Glutamatergic neuron (in vitro differentiated cells): ENCODE measurements at places on chromosomes 7 and 10. TPM values are rescaled to one million over a fixed set of nuclear protein-coding genes. Genes with fewer than 3 reads are reported as not detected.

GRCh38 chr7:111006691-111007090 lies 84.2 kb upstream of the LRRN3 start:
- no peaks in the 10 kb centered on the region for H3K4me1 ChIP-seq
- H3K27ac ChIP-seq = no peak overlapping the region
- H3K27me3 ChIP-seq = no peaks in the 10 kb centered on the region
- H3K36me3 ChIP-seq = no peaks in the 10 kb centered on the region
- no peak for DNase-seq
- no peak overlapping the region for H3K4me3 ChIP-seq

DNA sequence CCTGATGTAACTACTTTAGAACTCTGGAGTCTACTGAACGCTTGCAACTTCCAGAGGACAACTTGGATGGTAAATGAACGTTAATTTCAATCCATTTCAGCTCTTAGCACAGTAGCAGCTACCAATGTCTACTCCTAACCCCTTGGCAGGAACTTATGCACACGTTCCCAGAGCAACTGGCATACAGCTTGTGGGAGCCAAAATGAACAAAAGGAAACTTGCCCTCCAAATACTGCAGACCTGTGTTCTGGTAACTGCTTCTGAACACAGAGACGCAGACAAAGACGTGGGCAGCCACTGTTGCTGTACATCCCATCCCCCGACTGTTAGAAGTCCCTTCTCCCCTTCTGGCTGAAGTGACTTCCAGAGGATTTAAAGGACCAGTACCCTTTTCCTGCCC lies 61.3 kb downstream of the XPNPEP1 start:
- DNase-seq = no peak
- no peak overlapping the region for H3K27ac ChIP-seq

DNA sequence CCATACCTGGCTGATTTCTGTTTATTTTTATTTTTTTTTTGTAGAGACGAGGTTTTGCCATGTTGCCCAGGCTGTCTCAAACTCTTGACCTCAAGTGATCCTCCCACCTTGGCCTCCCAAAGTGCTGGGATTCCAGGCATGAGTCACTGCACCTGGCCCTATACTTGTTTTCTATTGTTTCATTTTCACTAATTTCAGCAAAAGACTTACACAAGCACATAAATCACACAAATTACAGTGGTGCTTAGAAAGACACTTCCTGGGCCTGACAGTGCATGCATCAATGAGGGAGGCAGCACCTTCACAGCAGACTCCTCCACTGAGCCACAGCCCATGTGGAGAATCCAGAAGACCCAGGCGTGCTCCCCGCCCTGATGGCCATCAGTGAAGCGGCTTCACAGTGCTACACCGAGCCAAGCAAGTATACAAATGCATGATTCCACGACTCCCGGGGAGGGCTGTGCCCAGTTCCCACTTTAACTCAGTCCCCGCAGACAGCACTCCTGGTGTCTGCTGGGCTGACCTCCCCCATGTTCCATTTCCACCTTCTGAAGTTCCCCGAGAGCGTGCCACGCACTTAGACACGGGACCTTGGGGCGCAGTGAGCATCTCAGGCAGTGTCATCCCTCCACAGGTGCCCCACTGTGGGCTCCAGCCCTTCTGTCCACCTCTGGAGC lies 20.6 kb downstream of the PITRM1 start:
- H3K27ac ChIP-seq = no peak overlapping the region
- H3K4me3 ChIP-seq = no peak overlapping the region
- no peak for DNase-seq
- no peaks in the 10 kb centered on the region for H3K36me3 ChIP-seq
- H3K4me1 ChIP-seq = no peaks in the 10 kb centered on the region

DNA sequence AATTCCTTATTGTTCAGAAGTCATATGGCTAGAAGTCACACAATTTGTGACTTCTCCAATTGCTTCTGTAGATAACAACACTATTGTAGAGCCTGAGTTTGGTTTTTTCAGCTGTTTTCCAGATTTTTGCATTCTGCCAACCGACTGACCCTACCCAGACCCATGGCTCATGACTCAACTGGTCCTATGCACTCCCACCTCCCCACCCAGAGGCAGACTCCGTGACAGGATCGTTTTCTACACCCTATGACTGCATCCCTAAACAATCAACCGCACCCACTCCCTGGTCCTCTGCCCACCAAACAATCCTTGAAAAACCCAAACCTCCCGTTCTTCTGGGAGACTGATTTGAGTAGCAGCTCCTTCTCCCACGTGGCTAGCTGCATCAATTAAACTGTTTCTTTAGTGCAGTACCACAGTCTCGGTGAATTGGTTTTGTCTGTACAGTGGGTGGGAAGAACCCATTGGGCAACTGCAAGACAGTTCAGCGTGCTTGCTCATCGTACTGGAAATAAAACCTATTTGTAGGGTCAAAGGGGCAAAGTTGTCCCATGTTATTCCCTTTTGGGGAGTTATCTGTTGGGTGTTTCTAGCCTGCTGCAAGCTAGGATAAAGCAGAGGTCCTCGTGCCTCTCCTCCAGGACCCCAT lies 150.3 kb upstream of the FAM20C start:
- H3K4me3 ChIP-seq = no peak overlapping the region
- H3K27ac ChIP-seq = no peak overlapping the region
- no peak for DNase-seq
- no peaks in the 10 kb centered on the region for H3K36me3 ChIP-seq

DNA sequence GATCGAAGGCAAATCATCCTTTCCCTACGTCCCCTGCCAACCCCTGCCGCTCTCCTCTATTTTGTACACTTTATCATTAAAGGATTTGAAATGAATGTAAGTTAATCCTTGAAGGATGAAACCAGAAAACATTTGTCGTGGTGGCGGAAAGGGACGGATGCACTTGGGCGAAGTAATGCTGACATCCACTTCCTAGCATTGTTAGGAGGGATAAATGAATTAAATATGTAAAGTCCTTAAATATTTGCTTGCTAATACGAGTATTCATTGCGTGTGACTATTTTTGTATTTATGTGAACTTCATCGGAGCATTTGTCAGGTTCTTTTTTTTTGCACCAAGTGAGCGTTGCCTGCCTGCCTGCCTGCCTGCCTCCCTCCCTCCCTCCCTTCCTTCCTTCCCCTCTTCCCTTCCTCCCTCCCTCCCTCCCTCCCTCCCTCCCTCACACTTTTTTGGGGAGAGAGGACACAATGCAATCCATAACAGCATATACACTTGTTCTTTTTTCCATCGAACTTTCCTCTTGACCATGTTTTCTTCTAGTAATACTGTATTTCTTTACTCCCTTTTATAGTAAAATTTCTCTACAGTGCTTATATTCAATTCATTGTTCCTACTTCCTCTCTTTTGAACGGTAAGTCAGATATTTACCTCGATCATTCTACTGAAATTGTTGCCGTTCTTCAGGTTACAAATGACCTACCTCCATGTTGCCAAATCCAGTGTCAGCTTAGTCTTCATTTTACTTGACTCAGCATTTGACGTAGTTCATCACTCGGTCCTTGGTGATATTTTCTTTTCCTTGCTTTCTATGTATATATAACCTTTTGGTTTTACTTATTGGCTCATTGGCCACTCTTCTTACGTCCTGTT lies 831 bp downstream of the CCDC7 start:
- H3K4me1 ChIP-seq = peaks cover 3% of the 10 kb centered on the region
- no peak for DNase-seq
- no peaks in the 10 kb centered on the region for H3K27me3 ChIP-seq
- H3K36me3 ChIP-seq = no peaks in the 10 kb centered on the region
- peak overlapping the region; percentile 97 for H3K4me3 ChIP-seq

GRCh38 chr10:84348447-84348846 lies 20.1 kb downstream of the CCSER2 start:
- peaks cover 17% of the 10 kb centered on the region for H3K4me1 ChIP-seq
- H3K36me3 ChIP-seq = peaks cover 5% of the 10 kb centered on the region
- no peak overlapping the region for H3K4me3 ChIP-seq
- no peak for DNase-seq
- H3K27ac ChIP-seq = no peak overlapping the region

DNA sequence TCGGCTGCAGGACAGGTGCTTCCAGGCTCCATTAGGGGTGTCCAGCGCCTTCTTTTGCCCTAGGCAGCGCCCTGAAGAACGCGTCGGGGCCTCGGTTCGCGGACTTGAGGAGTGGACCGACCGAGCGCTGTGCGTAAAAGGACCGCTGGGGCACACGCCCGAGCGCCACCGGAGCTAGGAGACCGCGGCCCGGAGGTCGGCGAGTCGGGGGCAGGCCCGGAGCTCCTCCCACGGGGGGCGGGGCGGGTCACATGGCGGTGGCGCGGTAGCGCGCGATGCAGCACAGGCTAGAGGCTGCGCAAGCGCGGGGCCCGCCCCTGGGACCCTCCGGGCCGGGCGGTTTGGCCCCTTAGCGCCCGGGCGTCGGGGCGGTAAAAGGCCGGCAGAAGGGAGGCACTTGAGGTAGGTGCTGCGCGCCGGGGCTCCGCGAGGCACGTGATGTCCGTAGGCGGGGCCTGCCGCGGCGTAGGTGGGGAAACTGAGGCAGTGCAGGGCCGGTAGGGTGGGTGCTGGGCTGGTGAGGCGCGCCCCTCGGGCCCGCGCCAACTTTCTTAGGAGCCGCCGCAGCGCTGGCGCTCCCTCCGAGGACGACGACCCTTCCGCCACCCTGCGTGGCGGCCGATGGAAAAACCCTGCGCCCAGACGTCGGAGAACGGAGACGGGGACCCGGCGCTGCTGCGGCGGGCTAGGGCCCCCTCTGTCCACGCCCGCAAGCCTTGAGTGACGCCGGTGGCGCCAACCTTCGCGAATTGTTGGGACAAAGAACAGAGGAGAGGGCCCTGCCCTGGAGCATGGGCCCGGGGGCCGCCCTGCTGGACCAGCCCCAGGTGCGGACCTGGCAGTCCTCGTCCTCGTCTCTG lies at the start of gene PRXL2A:
PRXL2A (plus strand) TSS at position 310 of the 860 bp plus-strand sequence. CDS start 11,917 bp downstream, outside the sequence.
- peak within 1 kb of the TSS; percentile 87 for H3K27ac ChIP-seq
- peaks cover 45% of the 10 kb centered on the region for H3K4me1 ChIP-seq
- H3K4me3 ChIP-seq = peak within 1 kb of the TSS; percentile 92

- H3K27me3 ChIP-seq = peaks cover 3% of the 10 kb centered on the region
- H3K27ac ChIP-seq = no peak overlapping the region
- DNase-seq = no peak
Measured at GRCh38 chr10:103747193-103747865, 108.0 kb downstream of the SH3PXD2A start.

GRCh38 chr10:50426485-50426884 lies 175.2 kb upstream of the ASAH2 start:
- H3K4me1 ChIP-seq = peaks cover 5% of the 10 kb centered on the region
- no peaks in the 10 kb centered on the region for H3K36me3 ChIP-seq
- no peak overlapping the region for H3K27ac ChIP-seq
- no peak for DNase-seq
- H3K4me3 ChIP-seq = no peak overlapping the region
- H3K27me3 ChIP-seq = no peaks in the 10 kb centered on the region

GRCh38 chr7:94249631-94250030 lies 145.1 kb upstream of the COL1A2 start:
- no peak for DNase-seq
- no peak overlapping the region for H3K27ac ChIP-seq
- H3K4me3 ChIP-seq = no peak overlapping the region
- peaks cover 2% of the 10 kb centered on the region for H3K4me1 ChIP-seq
- H3K27me3 ChIP-seq = peaks cover 2% of the 10 kb centered on the region

The GRID2IP gene
- total RNA-seq = 0.66 TPM

The FGL2 gene
- total RNA-seq = not detected

DNA sequence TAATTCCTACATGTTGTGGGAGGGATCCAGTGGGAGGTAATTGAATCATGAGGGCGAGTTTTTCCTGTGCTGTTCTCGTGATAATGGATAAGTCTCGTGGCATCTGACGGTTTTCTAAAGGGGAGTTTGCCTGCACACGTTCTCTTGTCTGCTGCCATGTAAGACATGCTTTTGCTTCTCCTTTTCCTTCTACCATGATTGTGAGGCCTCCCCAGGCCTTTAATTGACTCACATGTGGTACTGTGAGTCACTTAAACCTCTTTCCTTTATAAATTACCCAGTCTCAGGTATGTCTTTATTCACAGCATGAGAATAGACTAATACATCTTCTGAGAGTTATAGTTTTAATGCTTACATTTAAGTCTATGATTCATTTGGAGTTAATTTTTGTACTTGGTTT lies 22.6 kb upstream of the CPN1 start:
- H3K4me3 ChIP-seq = no peak overlapping the region
- H3K27me3 ChIP-seq = peaks cover 1% of the 10 kb centered on the region
- no peak for DNase-seq
- H3K4me1 ChIP-seq = no peaks in the 10 kb centered on the region
- peaks cover 5% of the 10 kb centered on the region for H3K36me3 ChIP-seq

- no peak overlapping the region for H3K27ac ChIP-seq
- H3K4me1 ChIP-seq = no peaks in the 10 kb centered on the region
- no peak for DNase-seq
Measured at GRCh38 chr10:125399289-125399688, 238.9 kb upstream of the CTBP2 start.

DNA sequence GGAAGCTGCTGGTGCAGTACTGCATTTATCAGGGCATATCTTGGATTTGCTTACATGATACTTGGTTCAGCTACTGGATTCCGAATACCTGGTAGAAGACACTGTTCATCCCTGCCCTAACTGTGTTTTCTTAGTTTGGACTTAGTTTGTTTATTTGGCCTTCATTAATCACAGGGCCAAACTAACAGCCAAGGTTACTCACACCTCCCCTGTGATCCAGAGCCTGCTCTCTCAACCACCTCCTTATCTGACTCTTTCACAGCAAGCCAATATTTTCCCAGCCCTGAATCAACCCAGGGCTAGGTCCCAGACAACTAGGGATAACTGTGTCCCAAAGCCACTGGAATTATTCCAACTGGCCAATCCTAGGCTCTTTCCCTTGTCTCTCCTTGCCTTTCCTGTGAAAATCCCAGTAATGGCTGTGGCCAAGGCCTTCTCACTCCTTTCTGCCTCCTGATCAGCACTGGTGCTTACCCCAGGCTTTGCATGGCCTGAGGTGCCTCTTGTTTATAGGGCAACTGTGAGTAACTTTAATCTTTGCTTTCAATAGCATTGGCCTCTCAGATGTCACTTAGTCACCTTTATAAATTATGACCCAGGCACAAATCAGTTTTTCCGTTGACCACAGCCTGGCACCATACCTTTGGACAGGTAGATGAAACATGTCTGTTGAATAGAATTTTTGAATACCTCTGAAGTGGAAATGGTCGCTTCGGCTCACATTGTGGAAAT lies 9.3 kb upstream of the JCAD start:
- peaks cover 2% of the 10 kb centered on the region for H3K27me3 ChIP-seq
- no peak overlapping the region for H3K4me3 ChIP-seq
- no peak overlapping the region for H3K27ac ChIP-seq
- no peaks in the 10 kb centered on the region for H3K4me1 ChIP-seq
- H3K36me3 ChIP-seq = no peaks in the 10 kb centered on the region

The ARHGAP19 gene
- total RNA-seq = 9.8 TPM
